ENCODE measurements at places on chromosomes 4 and X.
A peak's percentile ranks its signal among the peaks of the same experiment; 100 is the strongest.

- no peak for DNase-seq
Observed at GRCh38 chrX:154020536-154021115, 924 bp upstream of the IRAK1 start.

DNA sequence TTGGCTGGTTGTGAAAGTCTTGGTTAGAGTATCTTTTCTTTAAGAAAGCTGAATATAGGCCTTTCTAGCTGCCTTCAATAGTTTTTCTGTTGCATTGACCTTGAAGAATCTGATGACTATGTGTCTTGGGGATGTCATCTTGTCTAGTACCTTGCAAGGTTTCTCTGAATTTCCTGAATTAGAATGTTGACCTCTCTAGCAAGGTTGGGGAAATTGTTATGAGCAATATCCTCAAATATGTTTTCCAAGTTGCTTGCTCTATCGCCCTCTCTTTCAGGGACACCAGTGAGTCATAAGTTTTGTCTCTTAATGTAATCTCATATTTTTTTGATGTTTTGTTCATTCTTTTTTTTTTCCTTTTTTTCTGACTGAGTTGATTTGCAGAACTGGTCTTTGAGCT lies 194.7 kb downstream of the RAB28 start:
- no peak for DNase-seq

GRCh38 chrX:120308959-120309872 lies 2.0 kb downstream of the TMEM255A start:
- DNase-seq = peak; percentile 62

DNA sequence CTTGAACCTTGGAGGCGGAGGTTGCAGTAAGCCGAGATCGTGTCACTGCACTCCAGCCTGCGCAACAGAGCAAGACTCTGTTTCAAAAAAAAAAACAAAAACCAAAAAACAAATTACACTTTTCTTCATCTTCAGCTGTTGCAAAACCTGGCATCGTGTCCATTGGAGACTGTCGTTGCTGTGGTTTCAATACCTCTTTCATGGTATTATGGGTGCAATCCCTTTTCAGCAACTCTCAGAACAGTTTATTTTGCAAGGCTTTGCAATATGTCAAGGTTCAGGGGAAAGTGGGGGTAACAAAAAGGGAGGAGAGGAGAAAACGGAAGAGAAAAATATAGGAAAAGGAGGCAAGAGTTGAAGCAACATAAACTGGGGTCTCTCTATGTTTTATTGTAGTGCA lies 40.8 kb downstream of the ARSD start:
- no peak for DNase-seq

GRCh38 chr4:52843351-52843750 lies 18.8 kb upstream of the RASL11B start:
- no peak for DNase-seq
